GM12878 (cell line): ENCODE measurements at places on chromosomes 2 and 18.

GRCh38 chr2:11672407-11672806 is 2.4 kb upstream of the NTSR2 start:
- no peak for DNase-seq

DNA sequence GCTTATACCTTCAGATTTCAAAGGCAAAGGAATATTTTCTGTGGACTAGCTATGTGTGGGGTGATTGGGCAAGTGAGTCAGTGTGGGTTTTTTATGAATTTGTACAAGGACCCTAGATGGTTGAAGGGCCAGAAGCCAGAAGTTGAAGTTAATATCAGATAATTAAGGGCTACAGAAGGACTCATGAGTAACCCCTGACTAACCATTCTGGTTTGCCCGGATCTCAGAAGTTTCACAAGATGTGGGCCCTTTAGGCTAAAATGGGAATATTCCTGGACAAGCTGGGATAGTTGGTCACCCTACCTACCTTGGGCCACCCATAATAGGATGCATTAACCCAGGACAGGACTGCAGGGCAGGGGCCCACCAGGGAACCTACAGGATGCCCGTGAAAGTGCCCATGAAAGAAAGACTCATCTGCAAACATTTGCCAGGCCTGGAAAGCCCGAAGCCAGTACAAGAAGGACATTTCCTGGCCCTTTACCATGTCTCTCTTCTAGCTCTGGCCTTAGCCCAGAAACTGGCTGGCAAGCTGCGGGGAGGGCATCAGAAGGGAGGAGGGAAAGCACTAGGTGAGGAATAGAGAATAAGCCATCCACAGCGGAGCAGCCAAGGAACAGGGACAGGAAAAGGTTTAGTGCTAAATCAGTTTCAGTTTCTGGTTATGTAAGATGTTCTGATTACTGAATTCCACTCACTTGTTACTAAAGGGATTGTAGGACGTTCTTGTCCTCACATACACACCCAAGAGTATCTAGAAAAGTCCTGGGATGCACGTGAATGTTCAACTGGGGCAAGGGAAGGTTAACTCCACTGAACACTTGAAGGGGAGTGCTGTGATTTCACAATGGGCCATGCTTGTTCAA is 33.6 kb downstream of the GCG start:
- no peak for DNase-seq

DNA sequence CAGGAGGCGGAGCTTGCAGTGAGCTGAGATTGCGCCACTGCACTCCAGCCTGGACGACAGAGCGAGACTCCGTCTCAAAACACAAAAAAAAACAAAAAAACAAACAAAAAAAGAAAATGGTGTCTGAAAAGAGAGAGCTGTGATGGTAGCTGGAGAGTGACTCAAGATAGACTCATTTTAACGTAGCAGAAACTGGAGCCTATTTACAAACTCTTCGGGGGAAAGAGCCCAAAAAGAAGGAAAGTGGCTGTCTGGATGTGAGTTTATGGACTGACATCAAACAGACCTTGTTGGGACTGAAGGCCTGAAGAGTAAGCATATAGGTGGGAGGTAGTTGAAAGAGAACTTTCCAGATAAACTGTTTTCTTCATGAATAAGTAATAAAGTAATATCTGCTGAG is 51.8 kb downstream of the LIMS1 start:
- DNase-seq = no peak

GRCh38 chr2:25936889-25937545 is 45.3 kb downstream of the KIF3C start:
- no peak for DNase-seq

GRCh38 chr2:224551693-224552092 is 33.5 kb downstream of the CUL3 start:
- DNase-seq = no peak

- DNase-seq = no peak
Observed at GRCh38 chr2:136209561-136210454, 91.9 kb upstream of the CXCR4 start.

DNA sequence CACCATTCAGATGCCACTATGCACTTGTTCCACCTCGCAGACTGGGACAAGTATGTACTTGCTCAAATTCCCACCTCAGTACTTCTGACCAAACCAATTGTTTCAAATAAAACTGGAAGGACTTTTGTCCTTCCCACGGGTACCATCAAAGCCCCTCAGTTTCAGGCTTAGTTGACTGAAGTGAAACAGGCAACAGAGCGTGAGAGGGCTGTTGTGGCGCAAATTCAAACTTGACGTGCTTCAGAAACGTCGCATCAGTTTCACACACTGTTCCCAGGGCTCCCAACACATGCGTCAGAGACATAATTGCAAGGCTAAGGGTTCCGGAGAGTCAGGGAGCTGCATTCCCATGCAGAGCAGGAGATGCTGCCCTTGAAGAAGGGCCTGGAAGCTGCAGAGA is 33.7 kb downstream of the RNF152 start:
- no peak for DNase-seq

GRCh38 chr2:194252127-194252526 is 1404.9 kb upstream of the SLC39A10 start:
- DNase-seq = no peak

DNA sequence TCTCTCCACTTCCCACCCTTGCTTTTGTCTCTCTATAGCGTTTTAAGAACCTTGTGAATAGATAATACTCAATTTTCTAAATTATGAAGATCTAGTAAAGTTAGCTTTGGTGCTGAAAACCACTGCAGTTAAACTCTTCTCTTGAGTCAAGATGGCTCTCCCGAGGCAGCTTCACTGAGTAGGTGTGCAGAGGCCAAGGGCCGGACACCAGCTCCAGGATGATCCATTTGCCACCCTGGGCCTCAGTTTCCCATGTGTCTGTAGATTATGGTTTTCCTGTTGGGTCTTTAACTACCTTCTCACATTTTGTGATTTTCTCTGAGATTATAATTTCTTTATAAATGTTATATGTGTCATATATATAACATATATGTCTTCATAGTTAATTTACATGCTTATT is 68.5 kb upstream of the SH3RF3 start:
- DNase-seq = no peak

DNA sequence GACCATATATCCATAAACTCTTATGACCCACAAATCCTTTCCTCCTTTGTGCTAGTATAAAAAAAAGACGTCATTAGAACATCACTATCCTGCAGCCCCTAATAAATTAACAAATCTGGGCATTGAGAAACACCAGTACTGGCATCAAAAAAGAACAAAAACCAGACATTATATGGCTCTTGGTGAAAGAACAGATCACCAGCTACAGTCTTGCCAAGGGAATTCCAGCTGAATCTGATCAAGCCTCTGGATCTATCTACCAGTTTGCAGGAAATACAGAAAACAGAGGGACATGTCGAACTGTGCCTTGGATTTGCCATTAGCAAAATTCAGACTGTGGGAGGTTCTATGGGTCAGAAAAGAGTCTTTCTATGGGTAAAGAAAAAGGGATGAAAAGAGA is 93.7 kb upstream of the DDX18 start:
- no peak for DNase-seq

- no peak for DNase-seq
Observed at GRCh38 chr18:10231220-10231619, 223.2 kb upstream of the APCDD1 start.

- DNase-seq = no peak
Observed at GRCh38 chr18:27996801-27997272, 180.1 kb downstream of the CDH2 start.

GRCh38 chr2:113138428-113139322 is 11.3 kb downstream of the IL1RN start:
- DNase-seq = peak; percentile 64

DNA sequence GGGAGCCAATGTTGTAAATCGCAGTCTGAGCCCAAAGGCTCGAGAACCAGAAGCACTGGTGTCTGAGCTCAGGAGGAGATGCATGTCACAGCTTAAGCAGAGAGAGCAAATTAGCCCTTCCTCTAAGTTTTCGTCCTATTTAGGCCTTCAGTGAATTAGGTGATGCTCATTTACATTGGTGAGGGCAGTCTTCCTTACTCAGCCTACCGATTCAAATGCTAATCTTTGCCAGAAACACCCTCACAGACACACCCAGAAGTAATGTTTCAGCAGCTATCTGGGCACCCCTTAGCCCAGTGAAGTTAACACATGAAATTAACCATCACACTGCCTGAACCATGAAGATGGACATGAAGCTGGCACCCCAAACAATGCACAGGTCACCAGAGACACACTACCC is 385.1 kb downstream of the STK39 start:
- DNase-seq = no peak
